HFF-Myc (cell line): ENCODE measurements at places on chromosomes 7 and 10.
A peak's percentile ranks its signal among the peaks of the same experiment; 100 is the strongest.

DNA sequence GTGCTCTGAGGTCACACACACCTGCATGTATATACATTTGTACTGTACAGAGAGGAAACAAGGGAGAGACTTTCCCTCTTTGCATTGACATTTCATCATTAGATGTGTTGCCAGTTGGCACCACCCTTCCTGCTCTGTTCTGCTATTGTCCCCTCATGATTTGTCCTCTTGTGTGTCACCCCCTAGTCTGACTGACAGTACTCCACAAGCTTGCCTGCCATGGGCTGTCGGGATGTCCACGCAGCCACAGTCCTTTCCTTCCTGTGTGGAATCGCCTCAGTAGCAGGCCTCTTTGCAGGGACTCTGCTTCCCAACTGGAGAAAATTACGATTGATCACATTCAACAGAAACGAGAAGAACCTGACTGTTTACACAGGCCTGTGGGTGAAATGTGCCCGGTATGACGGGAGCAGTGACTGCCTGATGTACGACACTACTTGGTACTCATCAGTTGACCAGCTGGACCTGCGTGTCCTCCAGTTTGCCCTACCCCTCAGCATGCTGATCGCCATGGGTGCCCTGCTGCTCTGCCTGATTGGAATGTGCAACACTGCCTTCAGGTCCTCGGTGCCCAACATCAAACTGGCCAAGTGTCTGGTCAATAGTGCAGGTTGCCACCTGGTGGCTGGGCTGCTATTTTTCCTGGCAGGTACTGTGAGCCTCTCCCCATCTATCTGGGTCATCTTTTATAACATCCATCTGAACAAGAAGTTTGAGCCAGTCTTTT, 9.4 kb downstream of the CLDN12 start:
- no peak for DNase-seq

GRCh38 chr10:48447356-48448215, 141.1 kb downstream of the MAPK8 start:
- no peak for DNase-seq

DNA sequence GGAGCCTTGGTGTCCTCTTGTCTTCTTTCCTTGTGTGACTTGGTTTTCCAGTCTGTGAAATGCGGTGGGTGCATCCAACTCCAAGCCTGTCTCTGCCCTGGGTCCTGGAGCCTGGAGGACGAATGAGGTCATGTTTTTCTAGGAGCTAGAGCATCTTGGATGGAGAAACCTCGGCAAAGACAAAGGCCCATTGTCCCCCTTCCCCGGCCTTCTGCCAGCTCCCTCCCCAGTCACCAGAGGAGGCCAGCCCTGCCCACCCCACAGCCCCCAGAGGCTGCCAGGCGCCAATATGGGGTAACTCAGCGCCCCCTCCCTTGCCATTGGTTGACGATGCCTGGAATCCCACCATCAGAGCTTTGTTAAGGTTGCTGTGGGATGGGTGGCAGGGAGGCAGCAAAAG, 40.4 kb downstream of the KCTD7 start:
- no peak for DNase-seq

- DNase-seq = peak; percentile 26
Observed at GRCh38 chr10:28661035-28661434, 16.3 kb upstream of the BAMBI start.

DNA sequence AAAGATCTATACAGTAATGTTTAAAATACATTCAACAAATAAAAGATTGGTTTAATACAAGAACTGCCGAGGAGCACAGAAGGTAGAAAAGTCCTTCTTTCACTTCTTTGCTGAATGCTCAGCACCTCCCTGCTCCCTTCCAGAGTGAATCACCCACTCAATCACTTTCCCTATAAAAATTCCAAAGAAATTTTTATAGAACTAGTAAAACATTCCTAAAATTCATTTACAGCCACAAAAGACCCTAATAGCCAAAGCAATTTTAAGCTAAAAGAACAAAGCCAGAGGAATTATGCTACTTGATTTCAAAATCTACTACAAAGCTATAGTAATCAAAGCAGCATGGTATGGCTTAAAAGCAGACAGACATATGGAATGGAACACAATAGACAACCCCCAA, 320.9 kb downstream of the PCLO start:
- DNase-seq = no peak

DNA sequence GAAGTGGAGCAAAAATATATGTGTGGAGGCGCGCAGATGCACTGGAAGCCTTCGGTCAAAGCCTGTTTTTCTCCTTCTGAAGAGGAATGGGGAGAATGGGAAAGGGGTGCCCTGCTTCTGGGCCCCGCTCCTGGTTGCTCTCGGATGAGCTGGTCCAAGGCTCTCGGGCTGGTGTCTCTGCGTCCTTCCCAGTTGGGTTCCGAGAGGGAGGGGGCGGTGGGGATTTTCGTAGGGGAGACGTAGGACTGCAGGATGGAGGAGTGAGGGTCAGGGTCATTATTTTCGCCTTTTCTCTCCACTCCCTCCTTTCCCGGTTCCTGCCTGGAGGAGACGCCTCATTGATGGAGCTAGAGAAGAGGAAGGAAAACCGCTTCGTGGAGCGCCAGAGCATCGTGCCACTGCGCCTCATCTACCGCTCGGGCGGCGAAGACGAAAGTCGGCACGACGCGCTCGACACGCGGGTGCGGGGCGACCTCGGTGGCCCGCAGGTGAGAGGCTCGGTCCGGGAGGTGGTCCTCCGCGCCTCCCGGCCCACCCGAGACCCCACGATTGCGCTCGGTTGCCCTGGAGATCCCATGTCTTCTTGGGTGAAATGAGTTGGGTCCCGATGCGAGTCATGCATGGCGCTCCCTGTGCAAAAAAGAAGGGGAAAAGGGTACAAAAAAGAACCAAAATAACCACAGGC, 790 bp downstream of the ADAM22 start:
- DNase-seq = no peak
